ENCODE measurements at places on chromosomes 3 and 15. TPM values are rescaled to one million over a fixed set of nuclear protein-coding genes. Genes with fewer than 3 reads are reported as not detected.

DNA sequence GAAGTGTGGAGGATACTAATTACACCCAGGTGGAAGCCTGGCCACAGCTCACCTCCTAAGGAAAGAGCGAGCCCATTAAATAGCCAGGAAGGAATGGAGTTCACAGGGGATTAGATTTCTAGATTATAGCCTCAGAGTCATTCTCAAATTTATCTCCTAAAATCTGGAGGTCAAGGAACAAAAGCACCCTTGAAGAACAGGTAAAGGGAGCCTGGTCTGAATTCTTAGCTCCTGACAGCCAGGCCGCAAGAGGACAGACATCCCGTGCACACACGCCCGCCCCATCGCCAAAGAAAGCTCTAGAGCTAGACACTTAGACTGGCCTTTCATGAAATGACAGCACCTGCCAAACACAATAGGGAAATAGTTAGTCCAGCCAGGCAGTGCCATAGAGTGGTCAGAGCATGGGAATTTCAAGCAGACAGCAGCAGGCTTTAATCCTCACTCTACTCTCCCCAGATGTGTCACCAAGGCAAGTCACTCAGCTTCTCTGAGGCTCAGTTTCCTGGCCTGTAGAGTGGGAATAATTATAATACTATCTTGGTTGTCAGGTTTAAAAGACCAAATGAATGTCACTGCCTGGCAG, 59.2 kb downstream of the LIPC start:
- no peaks in the 10 kb centered on the region for H3K27me3 ChIP-seq
- H3K4me1 ChIP-seq = no peaks in the 10 kb centered on the region
- H3K27ac ChIP-seq = no peak overlapping the region
- peaks cover 2% of the 10 kb centered on the region for H3K36me3 ChIP-seq
- DNase-seq = no peak

DNA sequence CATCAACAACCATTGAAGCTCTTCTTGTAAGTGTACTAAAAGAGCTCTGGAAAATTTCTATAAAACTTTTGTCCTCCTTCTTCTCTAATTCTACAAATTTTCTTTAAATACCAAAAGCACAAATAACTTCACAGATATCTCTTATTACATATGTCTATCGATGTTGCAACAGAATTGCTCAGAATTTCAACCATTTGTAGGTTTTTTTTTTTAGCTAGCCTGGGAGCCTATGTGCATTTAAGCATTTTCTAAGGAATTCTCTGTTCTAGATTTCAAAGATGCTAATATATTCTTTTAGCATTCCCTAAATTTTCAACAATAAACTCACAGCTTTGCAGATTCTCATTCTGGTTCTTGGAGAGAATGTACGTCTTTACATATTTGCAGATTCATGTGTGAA, 774.3 kb upstream of the NR2F2 start:
- H3K4me1 ChIP-seq = peaks cover 33% of the 10 kb centered on the region
- DNase-seq = no peak
- H3K27me3 ChIP-seq = no peaks in the 10 kb centered on the region
- no peaks in the 10 kb centered on the region for H3K36me3 ChIP-seq
- peak overlapping the region; percentile 39 for H3K27ac ChIP-seq
- no peak overlapping the region for H3K4me3 ChIP-seq

- H3K36me3 ChIP-seq = peaks cover 13% of the 10 kb centered on the region
- DNase-seq = no peak
- H3K4me1 ChIP-seq = no peaks in the 10 kb centered on the region
- H3K27me3 ChIP-seq = no peaks in the 10 kb centered on the region
Observed at GRCh38 chr3:19348500-19348899, 200.2 kb downstream of the KCNH8 start.

DNA sequence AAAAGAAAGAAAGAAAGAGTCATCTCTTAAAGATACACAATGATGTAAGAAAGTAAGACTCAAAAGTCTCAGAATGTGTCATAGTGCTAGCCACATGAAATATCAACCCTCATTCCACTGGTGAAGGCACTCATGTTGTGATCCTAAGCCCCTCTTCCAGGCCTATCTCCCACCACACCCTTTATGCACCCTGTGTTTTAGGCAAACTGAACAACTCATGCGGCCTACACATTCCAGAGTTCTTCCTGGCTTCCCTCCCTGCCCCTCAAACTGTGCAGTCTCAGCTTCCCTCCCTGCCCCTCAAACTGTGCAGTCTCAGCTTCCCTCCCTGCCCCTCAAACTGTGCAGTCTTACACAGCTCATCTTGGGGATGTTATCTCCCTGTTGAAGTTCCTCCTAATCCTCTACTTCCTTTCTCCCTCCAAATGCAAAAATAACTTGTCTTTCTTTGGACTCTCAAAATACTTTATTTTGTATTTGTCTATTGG, 69.0 kb upstream of the FNDC3B start:
- peak overlapping the region; percentile 39 for H3K27ac ChIP-seq
- no peak for DNase-seq
- no peak overlapping the region for H3K4me3 ChIP-seq

- H3K36me3 ChIP-seq = peaks cover 11% of the 10 kb centered on the region
- no peak for DNase-seq
- no peaks in the 10 kb centered on the region for H3K4me1 ChIP-seq
- H3K27me3 ChIP-seq = no peaks in the 10 kb centered on the region
- H3K27ac ChIP-seq = no peak overlapping the region
Observed at GRCh38 chr15:42825599-42825998, 88.7 kb upstream of the CDAN1 start.

DNA sequence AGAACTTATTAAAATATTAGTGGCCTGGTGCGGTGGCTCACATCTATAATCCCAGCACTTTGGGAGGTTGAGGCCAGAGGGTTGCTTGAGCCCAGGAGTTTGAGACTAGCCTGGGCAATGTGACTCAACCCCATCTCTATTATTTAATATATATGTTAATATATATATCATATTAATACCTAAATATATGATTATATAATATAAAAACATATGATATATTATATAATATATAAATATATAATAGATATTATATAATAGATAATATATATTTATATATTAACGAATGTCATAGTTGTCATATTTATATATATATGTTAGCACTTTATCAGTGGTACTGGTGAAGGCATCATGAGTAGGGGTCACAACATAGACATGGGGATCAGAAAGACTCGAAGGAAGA, 5.2 kb downstream of the HRG start:
- no peak overlapping the region for H3K27ac ChIP-seq
- no peak for DNase-seq
- no peaks in the 10 kb centered on the region for H3K36me3 ChIP-seq
- peaks cover 5% of the 10 kb centered on the region for H3K4me1 ChIP-seq

GRCh38 chr15:83436513-83437158, 10.5 kb upstream of the SH3GL3 start:
- H3K36me3 ChIP-seq = no peaks in the 10 kb centered on the region
- peak; percentile 35 for DNase-seq

Gene EXD1
- not detected for total RNA-seq

Gene GOLGA8O
- not detected for total RNA-seq

Data from neural crest cell (in vitro differentiated cells).